ENCODE measurements at places on chromosomes 4 and X. TPM values are rescaled to one million over a fixed set of nuclear protein-coding genes. Genes with fewer than 3 reads are reported as not detected.

Gene BEX5
- total RNA-seq = not detected

Gene FRMPD3
- total RNA-seq = 0.16 TPM

Gene ARHGEF38
- not detected for total RNA-seq

Gene OTC
- not detected for total RNA-seq

Gene PPP2R2C
- total RNA-seq = not detected

Gene NKX1-1
- total RNA-seq = not detected

Gene EDA2R
- 9.2 TPM for total RNA-seq
